ENCODE measurements at places on chromosomes 2 and 18.

- no peak for DNase-seq
These were observed 3.6 kb downstream of the CRYGB start for GRCh38 chr2:208142240-208142924.

GRCh38 chr18:34837769-34838272, 127.7 kb downstream of the DTNA start:
- DNase-seq, result no peak

- no peak for DNase-seq
These were observed 683 bp upstream of the TBC1D8 start for GRCh38 chr2:101151859-101152271.

DNA sequence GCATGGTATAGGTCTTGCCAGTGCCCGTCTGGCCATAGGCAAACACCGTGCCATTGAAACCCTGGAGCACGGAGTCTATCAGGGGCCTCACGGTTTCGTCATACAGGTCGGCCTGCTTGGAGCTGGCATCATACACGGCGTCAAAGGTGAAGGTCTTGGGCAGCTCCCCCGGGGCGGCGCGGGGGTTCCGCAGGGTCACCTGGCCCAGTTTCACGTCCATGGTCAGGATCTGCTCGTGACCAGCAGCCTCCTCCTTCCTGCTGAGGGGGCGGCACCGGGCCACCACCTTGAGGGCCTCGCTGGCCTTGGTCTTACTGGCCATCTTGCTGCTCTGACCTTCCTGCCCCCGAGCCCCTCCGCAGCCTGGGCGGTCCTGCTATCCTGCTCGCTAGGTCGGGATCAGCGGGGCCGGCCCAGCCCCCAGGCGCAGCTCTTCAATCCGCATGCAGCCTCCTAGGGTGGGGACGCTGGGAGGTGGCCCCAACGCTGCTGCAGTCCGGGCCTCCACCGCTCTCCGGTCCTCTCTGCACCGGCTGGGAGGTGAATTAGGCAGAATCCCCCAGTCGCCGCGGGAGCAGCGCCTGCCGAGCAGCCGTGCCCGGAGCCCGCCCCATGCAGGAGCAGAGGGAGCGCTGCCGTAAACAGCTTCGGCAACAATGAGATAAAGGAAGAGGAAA, 563 bp downstream of the KIF3C start:
- DNase-seq, result no peak

DNA sequence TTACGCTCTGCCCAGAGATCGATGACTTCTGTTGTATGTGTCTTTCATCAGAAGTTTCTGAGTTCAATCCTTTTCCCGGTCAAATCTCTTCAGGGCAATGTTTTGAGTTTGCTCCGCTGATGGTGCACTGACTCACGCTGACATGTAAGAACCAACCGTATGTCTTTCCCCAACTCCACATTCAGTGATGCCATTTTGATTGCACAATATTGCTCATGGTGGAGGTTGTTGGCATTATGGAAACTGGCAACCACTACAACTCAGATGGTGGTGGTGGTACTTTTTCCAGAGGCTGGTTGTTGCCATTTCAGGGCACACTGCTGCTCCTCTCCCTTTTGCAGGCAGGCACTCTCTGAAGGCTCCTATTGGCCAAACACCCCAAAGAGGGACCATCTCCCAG, 751.5 kb downstream of the DCDC2C start:
- DNase-seq, result no peak

DNA sequence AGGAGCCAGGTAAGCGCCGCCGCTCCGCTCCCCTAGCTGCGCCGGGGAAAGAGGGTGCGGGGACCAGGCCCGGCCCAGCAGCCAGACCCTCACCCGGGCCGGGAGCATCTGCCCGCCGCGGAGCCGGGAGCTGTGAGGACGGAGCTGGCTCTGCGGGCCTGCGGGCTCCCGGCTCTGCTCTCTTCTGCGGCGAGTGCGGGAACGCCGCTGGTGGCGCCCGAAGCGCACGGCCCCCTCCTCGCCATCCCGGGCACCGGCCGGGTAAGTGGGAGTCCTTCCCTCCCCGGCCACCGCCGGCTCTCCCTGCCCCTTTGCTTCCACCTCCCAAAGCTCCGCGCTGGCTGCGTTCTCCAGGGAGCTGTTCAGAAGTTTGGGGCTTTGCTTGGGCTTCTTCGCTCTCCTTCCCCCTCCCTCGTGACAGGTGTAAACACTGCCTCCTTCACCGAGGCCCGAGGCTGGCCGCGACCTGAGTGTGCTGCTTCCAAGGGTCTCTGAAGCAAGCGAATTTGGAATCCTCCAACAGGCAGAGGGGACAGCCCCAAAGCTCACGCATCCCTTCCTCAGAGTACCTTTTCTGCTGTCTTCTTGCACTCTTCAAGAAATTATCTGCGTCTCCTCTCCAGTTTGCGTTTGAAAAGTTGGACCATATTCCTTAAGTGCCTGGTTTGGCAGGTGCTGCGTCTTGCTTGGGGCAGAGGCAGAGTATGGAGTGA, 632 bp downstream of the AFTPH start:
- DNase-seq, result peak; percentile 20

DNA sequence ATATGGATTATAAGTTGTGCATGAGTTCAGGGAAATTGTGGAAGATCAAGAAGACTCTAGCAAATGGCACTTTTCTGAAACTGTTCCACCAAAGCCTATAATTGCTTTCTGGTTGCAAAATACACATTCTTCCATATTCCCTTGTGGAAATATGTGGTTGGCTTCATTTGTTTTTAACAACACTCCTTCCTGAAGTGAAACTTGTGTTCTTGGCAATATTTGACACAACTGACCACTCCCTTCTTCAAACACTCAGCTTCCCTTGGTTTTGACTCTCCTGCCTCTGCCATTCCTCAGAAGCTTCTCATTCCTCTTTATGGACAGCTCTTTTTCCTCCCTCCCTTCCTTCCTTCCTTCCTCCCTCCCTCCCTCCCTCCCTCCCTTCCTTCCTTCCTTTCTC, 192.3 kb downstream of the PMAIP1 start:
- no peak for DNase-seq

DNA sequence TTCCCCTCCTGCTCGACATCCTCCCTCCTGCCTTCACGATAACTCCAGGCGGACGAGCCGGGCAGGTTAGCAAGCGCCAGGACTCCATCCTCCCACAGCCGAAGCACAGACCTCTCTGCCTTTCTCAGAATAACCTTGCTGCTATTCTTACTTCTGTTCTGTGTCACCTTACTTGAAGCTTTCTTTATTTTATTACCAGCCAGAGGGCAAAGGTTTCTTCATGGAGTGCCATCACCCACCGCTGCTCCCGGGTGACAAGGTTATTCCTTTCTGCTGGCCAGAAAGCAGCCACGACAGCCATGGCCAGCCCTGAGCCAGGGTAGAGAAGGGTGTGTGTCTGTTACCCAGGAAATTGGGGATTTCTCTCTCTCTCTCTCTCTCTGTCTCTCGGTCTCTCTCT, 227.1 kb downstream of the ANAPC1 start:
- DNase-seq, result no peak
